Stimulated activated CD8-positive, alpha-beta memory T cell treated with anti-CD3 and anti-CD28 coated beads, Interleukin-2, amount 100 ng/mL, for 48 hours (primary cell): ENCODE measurements at places on chromosomes 7 and 10.

- DNase-seq, result no peak
Measured at GRCh38 chr7:137936509-137937201, 65.2 kb downstream of the CREB3L2 start.

DNA sequence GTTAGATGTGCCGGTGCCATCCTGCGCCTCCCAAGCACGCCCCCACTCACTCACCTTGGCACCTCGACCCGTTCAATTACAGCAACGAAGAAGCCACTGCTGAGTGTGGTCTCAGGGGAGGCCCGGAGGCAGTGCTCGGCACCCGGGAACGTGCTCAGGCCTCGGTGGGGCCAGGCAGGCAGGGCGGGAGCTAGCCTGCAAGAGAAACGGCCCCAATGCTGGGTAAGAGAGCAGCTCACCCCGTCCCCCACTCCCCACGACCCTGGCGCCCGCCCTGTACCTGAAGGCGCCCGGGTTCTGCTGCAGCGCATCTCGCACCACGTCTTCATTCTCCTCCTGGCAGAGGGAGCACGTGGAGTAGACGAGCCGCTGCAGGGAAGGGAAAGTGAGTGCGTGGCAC lies 5.1 kb downstream of the NSUN5 start:
- no peak for DNase-seq

DNA sequence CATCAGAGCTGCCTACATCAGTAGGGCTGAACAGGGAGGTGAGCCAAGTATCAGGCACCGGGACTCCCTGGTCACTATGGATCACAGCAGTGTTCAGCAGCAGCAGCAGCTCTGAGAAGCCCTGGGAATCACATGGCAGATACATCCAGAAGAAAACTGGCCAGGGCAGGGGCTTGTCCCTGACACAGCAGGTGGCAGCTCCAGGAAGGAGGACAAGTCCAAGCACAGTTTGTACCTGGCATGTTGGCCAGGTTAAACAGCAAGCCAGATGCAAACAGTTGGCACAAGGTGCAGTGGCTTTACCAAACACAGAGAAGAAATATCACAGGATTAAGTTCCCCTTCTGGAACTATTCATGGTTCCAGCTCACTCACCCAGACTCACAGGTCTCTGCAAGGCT lies 139.4 kb downstream of the KCNMA1 start:
- DNase-seq, result no peak

GRCh38 chr10:11002916-11003315 lies 14.8 kb upstream of the CELF2 start:
- no peak for DNase-seq
